NK-92 treated with Interleukin-12 subunit alpha and Interleukin-12 subunit beta, amount 100 ng/mL, for 24 hours (cell line): ENCODE measurements at places on chromosomes 11 and 22.
A peak's percentile ranks its signal among the peaks of the same experiment; 100 is the strongest.

GRCh38 chr11:117603932-117604331 lies 193.1 kb downstream of the DSCAML1 start:
- DNase-seq, result no peak

DNA sequence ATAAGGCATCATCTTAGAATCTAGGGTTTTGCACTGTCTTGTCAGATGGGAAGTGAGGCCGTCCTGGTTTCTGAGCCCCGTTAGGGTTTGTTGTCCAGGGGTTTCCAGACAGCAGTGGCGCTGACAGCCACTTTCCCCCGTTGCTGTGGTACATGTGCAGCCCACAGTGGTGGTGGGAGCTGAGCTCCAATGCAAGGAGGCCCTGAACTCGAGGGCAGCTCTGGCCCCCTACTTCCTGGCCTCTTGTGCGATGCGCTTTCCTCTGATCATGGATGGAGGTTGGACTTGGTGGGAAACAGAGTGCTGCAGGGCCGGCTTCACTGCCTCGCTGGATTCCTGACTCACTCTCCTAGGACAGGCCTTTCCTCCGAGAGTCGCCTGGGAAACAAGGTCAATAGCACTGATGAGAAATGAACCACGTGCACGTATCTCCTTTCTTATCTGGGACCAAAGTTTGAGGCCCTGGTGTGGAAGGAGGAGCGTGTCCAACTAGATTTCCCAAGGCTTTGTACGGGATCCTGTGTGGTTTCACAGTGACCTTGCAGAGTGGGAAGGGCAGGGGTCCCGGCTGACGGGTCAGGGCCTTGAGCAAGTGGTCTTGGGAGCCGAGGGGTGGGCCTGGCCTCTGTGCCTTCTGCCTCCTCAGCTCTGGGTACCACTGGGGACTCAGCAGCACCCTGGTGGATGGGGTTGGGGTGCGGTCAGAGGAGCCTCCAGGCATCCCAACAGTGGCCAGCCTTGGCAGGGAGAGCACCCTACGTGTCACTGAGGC lies 3.7 kb downstream of the PHRF1 start:
- DNase-seq, result no peak

DNA sequence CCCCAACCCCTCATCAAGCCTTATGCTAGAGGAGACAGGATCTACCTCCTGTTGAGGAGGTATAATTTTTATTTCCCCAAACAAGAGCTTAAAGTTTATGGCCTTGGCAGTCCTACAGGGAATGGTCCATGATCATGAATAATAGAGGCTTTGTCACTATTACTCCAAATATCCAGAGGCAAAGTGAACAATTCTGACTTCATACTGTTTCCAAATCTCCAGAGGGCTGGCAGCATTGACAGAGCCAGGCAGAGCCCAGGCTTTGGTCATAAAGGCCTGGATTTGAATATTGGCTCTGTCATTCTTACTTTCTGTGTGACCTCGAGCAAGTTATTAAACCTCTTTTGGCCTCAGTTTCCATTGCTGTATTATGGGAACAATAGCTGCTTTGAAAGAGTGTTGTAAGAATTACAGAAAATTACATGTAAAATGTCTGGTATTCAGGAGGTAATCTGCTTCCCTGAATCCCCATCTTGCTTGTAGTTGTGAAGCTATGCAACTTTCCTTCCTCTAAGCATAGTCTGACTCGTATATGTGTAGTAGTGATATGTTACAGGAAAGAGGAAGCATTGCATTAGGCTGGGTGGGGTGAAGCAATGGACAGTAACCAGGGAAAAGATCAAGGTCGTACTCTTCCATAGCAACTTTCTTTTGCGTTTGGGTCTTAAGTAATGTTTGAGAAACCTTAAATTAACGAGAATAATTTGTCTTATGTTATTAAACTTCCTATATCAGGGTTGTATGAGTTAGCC lies 88.8 kb downstream of the CD44 start:
- DNase-seq, result no peak

DNA sequence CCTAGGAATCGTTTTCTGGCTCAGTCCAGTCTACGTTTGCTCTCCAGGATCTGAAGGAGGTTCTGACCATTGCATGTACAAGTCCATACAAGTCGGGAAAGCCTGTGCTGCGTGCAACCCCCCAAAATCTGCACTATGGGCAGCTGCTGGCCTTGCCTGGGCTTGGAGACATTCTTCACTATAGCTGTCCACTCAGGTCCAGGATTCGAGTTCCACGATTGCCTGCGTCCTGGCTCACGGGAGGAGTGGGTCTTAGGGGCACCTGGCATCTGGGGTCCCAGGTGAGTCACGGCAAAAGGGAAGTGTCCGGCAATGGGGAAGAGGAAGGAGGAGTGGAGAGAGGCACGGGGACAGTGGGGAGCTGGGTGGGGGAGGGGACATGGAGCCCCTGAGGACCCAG lies 563.0 kb downstream of the BRD1 start:
- DNase-seq, result no peak

DNA sequence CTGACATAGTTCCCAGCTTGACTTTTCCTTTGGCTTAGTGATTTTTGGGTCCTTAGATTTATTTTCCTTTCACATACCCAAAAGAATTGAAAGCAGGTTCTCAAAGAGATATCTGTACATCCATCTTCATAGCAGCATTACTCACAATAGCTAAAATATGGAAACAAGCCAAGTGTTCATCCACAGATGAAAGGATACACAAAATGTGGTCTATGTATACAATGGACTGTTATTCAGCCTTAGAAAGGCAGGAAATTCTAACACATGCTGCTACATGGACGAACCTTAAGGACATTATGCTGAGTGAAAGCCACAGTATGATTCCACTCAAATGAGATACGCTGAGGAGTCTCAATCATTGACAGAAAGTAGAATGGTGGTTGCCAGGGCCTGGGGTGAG lies 171.8 kb downstream of the IGLL1 start:
- DNase-seq, result no peak

DNA sequence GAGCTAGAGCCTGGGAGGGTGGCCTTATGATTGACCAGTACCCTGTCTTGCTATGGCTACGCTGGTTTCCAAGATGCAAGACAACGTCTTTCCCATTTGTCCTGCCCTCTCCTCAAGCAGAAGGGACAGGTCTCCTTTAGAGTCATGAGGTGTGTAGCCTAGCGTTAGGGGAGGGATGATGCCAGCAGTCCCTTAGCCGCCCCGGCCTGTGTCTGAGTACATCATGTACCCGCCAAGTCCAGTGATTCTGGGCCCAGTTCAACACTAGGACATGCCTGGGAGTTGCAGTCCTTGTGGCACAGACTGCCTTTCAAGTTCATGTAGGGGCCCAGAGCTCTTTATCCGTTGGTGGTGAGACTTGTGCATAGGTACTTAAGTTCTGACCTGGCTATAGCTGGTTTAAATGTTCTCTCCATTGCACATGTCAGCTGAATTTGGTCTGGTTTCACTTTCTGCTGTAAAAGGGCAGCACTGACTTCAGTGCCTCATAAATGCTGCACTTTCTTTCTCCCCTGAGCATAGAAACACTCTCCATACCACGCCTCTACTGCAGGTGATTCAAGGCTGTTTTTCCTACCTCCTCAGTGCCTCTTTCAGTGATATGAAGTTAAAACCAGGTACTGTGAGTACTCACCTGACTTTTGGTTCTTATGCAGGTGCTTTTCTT lies 151.1 kb downstream of the METTL15 start:
- no peak for DNase-seq

DNA sequence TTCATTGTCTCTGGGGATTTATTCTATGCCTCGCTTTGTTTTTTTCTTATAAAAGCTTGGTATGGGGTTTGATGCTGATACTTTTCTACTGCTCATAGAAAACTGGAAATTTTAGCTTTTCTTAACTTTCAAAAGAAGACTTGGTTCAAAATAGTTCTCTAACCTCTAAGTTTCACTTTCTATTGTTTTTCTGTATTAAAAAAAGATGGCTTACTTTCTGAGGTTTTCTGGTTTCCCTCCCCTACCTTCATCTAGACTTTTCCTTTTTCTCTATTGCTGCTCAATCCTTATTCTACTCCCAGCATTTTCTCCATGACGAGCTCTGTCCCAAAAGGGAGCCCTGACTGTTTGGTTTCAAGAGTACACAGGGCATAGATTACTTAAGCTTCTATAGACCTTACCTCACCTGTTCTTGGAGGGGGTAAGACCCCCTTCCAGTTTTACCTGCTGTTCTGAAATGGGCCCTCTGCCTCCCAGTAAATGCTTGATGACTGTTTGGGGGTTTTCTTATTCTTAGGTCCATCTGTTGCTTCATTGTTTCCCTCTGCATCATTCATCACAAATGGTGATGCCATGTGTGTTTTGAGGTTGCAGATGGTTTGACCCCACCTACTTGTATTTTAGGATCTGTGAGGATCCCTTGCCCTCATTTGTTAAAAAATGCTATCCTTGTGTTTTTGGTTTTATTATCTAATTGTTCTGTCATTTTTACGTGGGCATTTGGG lies 29.5 kb downstream of the DNHD1 start:
- no peak for DNase-seq

- DNase-seq, result no peak
Measured at GRCh38 chr11:131815590-131815989, 445.2 kb downstream of the NTM start.

DNA sequence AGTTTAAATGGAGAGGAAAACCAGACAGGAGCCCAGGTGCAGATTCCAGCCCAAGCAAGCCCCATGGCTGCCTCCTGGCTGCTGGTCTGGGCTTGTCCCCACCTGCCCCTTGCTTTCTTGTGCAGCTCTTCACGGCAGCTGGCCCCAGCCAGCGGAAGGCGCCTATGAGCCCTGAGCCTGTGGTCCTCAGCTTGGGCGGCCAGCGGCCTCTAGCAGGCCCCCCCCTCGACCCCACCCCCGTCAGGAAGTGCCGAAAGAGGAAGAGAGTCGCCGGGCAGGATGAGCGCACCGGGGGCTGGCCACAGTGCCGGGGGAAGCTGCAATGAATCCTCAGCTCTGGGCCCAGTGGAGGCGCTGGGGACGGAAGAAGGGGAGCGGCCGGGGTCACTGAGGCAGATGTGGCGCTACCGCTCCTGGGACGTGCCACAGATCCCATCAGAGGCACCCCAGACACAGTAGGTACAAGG lies 2.1 kb upstream of the DGKZ start:
- no peak for DNase-seq

- no peak for DNase-seq
Measured at GRCh38 chr22:28822930-28823551, 22.7 kb upstream of the XBP1 start.

- DNase-seq, result no peak
Measured at GRCh38 chr22:45512363-45512762, 9.7 kb downstream of the FBLN1 start.

DNA sequence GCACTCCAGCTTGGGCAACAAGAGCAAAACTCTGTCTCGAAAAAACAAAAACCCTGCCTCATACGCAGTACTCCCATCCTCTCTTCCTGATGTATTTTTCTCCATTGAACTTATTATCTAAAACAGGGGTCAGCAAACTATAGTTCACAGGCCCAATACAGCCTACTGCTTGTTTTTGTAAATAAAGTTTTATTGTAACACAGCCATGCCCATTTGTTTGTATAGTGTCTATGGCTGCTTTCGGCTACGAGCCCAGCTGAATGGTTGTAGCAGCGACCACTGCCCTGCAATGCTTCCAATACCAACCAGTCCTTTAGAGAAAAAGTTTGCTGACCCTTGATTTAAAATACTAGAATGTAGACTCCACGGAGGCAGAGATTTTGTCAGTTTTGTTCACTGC lies 6.1 kb downstream of the TXN2 start:
- no peak for DNase-seq

DNA sequence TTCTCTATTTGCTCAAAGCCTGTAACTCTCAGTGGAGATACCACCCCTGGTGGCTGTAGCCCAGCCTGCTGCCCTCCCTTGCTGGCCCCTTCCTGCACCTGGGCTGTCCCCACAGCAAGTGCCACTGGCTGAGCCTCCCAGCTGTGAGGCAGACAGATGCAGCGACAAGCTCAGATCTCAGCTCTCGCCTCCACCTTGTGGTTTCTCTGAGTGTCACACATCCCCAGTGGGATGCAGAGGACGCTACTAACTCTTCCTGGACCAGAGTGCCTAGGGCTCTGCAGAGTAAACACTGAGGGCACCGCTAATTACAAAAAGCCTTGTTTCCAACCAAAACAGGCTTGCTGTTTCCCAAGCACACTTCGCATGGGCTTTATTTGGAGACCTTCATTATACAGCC lies 8.9 kb downstream of the YPEL1 start:
- DNase-seq, result peak; percentile 6

DNA sequence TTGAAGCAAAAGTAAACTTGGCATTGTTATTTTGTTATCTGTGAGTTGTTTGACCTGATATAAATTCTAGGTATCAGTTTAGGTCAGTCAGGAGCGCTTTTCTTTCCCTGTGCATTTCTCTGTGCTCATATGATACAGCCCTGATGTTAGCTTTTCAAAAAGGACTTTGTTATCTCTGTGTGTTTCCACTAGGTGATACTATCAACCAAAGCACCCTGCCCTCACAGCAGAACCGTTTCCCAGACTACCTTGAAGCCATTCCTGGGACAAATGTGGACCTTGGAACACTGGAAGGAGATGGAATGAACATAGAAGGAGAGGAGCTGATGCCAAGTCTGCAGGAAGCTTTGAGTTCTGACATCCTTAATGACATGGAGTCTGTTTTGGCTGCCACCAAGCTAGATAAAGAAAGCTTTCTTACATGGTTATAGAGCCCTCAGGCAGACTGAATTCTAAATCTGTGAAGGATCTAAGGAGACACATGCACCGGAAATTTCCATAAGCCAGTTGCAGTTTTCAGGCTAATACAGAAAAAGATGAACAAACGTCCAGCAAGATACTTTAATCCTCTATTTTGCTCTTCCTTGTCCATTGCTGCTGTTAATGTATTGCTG lies 87.7 kb upstream of the BIRC3 start:
- no peak for DNase-seq

GRCh38 chr11:131481971-131482370 lies 111.6 kb downstream of the NTM start:
- DNase-seq, result no peak

DNA sequence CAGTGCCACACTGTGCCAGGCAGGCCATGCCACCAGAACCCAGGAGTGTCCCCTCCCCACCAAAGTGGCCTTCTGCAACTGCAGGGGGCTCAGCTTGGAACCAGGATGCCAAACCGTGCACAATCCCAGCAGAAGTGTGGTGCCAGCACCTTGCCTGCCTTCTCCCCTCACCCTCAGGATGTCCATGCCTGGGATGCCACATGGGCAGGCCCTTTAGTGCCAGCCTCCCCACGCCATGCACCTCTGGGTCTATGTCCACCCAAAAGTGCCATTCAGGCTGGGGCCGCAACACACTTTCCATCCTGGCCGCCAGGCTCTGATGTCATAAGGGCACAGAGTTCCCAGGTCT lies 8.7 kb upstream of the TBC1D22A start:
- DNase-seq, result no peak

DNA sequence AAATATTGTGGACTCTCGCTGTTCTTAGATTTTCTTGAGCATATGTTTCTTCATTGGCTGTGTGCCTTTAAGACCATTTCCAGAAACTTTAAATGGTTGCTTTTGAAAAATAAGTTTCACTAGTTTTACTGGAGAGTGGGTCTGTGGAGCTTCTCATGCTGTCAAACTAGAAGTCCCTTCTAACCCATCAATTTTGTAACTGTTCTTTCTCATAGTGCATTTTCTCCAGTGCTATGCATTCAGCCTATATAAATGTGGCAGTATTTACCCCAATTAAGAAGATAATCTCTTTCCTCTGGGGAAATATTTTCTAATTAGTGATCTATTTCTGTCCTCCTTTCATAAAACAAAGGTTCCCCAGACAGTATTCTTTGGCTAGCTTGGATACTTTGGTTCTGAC lies 97.9 kb upstream of the RRM1 start:
- DNase-seq, result no peak
